Activated CD4-positive, alpha-beta T cell treated with anti-CD3 and anti-CD28 coated beads, Interleukin-2, amount 50 U/mL, for 24 hours (primary cell): ENCODE measurements at places on chromosomes 2 and 18.

GRCh38 chr2:236073867-236074655, 94.1 kb downstream of the GBX2 start:
- DNase-seq = no peak

GRCh38 chr18:8139127-8139527, 470.1 kb upstream of the RAB12 start:
- no peak for DNase-seq

- DNase-seq = no peak
Observed at GRCh38 chr2:158041400-158041799, 60.3 kb upstream of the UPP2 start.

GRCh38 chr2:64632835-64633819, 20.6 kb downstream of the SERTAD2 start:
- no peak for DNase-seq

DNA sequence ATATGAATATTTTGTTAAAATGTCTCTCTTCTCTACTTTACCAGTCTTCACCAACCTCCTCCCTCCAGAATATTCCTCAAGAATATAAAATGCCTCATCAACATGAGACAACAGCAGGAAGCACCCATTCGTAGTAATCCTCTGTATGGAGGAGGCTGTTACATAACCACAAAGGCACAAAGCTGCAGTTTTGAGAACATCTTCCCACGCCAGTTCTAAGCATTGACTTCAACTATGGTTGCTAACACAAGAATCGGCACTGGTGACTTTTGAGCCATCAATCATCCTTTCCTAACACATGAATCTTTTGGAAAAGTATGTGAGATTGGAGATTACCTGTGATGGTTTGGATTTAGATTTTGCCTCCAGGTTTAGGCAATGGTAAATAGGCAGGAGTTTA, 54.9 kb upstream of the CYP1B1 start:
- DNase-seq = no peak

- no peak for DNase-seq
Observed at GRCh38 chr2:240787521-240788472, 32.2 kb downstream of the KIF1A start.

DNA sequence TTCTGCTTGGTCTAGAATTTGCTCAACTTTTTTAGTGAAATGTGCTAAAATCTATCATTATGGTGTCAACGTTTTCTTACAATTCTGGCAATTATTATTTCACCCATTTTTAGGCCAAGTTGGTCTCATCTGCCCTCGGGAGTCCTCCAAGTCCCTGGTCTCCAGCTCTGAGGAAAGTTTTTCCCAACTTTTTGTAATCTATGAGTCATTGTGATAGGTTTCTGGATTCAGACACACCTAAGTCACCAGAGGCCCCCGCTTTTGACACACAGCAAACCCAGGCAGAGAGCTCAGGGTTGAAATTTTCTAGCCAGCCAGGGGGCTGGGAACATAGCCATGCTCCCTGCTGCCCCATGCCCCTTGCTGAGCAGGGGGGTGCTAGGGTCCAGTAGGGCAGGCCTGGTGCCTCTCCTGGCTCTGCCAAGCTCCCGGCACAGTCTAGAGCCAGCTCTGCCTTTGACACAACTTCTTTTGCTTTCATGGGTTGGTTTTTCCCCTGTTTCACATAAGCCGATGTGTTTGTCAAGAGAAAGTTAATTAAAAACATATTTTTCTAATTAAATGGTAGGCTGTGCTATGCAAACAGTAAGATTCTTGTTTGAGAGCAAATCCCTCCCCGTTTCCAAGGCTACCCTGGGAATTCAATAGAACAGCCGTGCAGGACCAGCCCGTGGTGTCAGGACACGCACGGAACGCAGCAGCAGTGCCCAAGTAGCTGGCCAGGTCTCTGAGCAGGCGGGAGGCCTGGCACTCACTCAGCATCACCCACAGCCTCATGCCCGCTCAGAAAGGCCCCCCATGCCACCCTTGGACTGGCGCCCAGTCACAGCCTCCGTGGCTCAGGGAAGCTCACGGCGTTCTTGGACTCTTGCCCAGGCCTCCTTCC, 25.5 kb upstream of the SNED1 start:
- no peak for DNase-seq

DNA sequence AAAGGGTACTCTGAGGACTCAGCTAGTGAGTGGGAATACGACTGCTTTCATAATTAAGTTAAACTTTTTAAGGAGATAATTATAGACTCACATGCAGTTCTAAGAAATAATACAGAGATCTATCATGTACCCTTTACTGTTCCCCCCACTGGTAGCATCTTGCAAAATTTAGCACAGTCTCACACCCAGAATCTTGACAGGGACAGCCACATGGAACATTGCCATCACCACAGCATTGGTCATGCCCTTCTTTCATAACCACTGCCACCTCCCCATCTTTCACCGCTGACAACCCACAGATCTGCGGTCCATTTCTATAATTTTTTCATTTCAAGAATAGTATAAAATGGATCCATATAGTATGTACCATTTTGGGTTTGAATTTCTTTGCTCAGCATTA, 37.8 kb downstream of the ARHGEF4 start:
- DNase-seq = no peak

DNA sequence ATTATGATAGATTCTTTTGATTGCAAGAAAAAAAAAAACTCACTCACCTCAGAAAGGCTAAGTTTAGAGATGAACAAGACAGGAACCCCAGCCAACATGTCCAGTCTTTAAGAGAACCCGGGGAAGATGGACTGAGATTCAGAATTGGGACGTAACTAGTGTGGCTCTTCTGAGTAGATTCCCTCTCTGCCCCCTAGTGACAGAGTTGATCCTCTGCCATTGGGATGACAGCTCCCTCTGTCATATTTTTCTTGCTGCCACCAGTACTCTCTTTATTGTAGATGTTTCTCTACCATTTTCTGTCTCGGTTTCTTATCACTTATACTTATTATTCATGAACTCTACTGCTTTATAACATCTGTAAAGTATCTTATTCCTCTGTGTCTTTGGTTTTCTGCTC, 77.7 kb downstream of the GULP1 start:
- DNase-seq = no peak

DNA sequence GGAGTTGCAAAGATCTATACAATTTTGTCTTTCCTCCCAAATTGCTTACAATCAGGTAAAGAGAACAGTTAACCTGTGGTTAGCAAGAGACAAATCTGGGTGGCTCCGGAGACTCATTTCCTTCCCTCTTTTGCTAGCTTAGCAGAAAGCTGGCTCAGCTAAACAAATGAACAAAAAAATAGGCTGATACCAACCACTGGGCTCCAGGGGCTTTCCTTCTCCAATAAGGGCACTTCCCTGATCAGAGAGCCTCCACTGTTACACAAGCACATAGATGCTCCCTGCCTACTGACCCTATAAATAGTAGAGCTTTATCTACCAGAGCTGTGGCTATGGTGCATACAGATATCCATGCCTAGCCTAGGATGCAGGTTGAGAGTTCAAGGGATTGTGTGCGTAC, 90.1 kb upstream of the ARL5A start:
- no peak for DNase-seq

GRCh38 chr2:184363213-184363612, 235.1 kb upstream of the ZNF804A start:
- no peak for DNase-seq

DNA sequence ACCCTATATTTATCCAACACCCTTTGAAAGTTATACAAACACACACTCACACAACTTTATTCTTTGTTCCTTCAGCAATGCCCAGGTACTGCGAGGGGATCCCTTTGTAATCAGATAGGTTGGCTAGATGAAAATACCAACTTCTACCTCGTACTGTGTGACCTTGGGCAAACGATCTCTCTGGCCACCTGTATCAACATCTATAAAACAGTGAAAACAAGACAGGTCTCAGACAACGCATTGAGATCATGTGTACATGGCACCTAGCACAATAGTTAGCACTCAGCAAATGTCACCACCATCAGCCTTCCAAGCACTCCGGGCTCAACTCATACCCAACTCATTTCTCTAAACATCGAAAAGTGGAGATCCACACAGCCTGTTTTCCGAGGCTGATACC, 118.4 kb upstream of the PPP1CB start:
- no peak for DNase-seq

GRCh38 chr2:102016399-102016955, 24.7 kb downstream of the IL1R2 start:
- DNase-seq = no peak

DNA sequence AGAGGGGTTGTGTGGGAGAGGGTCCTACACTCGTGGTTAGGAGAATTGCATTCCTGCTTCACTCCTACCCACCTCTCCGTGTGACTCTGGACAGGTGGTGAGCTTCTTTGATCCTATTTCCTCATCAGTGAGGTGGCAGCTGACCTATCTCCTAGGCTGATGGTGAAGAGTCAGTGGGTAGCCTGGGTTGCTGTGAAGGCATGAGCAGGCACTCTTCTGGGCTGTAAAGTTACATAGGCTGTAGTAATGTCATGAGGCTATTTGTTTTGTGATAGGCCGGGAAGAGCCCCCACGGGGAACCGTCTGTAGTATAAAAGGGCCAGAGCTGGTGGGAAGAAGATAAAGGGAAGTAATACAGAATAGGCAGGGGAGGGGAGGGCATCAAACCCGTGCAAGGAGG, 83.8 kb downstream of the TMEM247 start:
- no peak for DNase-seq

DNA sequence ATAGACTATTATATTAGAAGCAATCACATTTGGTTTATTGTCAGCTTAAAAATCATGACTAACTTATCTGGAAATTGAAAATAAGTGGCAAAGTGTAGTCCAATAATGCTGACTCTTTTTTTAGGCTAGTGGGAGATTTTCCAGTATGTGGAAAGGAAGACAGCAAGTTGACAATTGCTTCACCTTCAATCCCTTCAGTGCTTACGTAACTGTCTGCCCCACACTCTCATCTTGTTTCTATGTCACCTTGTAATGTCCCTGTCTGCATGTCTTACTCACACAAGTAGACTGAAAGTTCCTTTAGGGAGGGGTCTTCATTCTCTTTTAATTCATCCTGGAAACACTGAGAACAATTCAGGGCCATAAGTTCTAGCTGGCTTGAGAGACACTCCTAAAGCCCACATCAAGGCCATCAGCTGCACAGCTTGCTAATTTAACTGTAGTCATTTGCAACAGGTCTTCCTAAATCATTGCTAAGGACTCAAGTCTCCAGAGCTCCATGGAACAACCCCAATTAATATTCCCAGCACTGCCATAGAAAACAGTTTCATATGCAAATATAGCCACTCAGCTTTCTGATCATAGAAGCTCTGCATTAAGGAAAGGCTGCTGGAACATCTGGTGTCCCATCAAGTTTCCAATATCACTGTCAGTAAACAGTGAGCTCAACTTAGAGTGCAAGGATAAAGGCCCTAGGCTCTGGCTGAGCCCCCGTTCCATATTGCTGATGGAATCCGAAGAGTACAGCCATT, 230.5 kb downstream of the ETAA1 start:
- no peak for DNase-seq

- DNase-seq = no peak
Observed at GRCh38 chr18:10852385-10853303, 296.7 kb downstream of the PIEZO2 start.

DNA sequence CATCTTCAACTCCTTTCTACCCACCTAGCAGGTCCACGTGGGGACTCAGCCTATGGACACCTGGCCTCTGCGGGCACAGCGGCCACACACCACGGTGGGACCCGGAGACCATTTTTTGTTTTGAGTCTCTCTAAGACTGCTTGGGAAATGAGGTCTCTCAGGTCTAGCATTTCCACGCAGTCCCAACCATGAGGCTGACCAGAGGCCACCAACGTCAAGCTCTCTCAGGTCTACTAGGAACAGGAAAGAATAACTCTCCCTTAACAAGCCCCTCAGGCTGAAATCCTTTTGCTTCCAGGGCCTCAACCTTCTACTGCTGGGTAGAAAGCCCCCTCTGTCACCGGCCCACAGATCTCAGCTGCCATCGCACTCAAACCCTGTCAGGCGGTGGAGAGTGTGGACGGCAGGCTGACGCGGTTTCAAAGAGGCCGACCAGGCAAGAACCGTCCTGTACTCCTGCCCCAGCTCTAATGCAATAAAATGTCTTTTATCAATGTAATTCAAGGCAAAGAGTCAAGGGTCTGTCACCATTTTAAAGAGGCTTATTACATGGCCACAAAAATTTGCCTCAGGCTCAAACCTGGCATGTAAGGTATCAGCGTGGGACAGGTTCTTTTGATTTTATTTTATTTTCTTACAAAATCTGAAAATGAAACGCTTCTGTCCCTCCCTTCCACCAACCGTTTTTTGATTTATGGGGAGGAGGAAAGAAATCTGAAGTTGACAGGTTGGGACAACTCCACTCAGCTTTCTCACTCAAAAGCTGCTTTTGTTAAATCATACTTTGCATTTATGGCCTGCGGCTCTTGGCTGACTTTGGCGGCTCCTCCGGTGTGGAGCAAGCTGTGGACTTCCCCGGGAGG, 74.0 kb downstream of the BCL11A start:
- no peak for DNase-seq

GRCh38 chr2:212537726-212538304, 787 bp downstream of the ERBB4 start:
- no peak for DNase-seq

DNA sequence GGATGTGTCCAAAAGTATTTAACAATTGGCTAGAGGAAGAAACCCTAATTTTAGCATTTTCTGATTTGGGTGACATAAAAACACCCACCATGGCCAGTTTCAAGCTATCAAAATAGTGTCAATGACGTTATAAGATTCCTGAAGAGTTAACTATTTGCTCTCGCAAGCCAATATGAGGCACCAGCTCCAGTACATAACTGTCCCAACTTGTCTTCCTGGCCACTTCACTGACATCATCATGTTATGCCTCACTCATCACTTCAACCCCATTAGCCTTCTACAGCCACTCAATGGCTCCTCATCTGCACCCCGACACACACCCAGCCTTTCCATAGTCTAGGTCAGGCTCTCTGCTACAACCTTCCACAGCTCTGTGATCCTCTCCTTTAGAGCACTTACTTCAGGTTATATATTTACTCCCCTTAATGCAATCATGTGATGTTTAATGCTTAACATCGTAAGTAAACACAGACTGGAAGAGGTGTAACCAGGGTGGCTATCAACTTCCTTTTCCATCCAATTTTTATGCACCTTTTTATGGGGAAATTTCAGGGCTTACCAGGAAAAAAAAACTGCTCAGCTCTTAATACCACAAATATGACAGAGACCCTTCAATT, 158.7 kb downstream of the VWC2L start:
- DNase-seq = no peak

- no peak for DNase-seq
Observed at GRCh38 chr2:157245846-157246764, 11.4 kb upstream of the GALNT5 start.

DNA sequence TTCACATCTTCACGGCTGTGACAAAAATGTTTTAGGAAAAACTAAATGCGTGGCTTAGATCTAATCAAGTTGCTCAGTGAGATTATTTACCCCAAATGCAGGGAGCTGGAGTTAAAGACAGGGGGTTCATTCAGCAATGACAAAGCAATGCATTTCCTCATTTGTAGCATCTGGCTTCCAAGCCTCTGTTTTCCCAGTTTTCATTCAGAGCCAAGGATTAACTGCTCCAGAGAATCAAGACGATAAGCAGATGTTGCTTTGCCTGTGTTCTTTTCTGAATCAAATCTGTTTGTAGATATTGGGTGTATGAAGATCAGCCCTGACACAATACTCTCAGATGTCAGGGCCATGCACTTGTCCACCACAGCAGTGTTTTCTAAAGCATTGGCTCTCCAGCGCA, 147.4 kb upstream of the SIX2 start:
- DNase-seq = no peak

- DNase-seq = no peak
Observed at GRCh38 chr2:189751080-189751658, 11.4 kb downstream of the OSGEPL1 start.

GRCh38 chr2:202769201-202769600, 102.4 kb downstream of the ICA1L start:
- no peak for DNase-seq
